ENCODE measurements at places on chromosomes 7 and 10.

GRCh38 chr7:21562385-21562784, 19.5 kb downstream of the DNAH11 start:
- no peak for DNase-seq

DNA sequence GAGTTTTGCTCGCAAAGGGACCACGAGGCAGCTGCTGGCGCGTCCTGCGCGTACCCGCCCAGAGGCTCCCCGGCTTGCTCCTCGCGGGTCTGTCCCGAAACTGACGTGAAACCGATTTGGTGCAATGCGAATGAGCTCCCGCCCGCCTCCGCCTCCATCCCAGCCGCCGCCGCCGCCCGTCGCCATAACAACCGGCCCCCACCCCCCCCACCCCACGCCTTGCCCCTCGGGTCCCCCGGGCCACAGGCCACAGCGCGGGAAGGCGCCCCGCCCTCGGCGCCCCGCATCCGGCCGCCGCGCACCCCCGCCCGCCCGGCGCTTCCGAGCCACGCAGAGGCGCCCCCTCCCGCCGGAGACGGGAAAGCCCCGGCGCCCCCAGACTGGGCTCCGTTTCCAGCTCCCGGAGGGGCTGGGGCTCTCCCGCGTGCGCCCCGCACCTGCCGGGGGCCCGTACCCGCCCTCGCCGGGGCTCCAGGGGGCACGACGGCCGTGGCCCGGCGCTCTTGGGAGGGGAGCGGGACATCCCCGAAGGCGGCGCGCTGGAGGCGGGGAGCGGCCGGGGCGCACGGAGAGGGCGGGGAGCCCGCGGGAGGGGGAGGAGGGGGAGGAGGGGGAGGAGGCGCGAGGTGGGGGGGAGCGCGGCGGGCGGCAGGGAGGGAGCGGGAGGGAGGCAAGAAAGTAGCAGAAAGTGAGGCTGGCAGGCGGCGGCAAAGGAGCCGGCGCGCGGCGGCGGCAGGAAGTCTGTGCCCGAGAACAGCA, at the start of gene CAMK1D:
TSS of gene CAMK1D (plus strand) at position 678 of the 759 bp plus-strand sequence.
- DNase-seq, result peak; percentile 87

- no peak for DNase-seq
Observed at GRCh38 chr7:112162142-112162766, 43.9 kb downstream of the DOCK4 start.

- DNase-seq, result no peak
Observed at GRCh38 chr7:14505906-14506305, 396.6 kb downstream of the DGKB start.

DNA sequence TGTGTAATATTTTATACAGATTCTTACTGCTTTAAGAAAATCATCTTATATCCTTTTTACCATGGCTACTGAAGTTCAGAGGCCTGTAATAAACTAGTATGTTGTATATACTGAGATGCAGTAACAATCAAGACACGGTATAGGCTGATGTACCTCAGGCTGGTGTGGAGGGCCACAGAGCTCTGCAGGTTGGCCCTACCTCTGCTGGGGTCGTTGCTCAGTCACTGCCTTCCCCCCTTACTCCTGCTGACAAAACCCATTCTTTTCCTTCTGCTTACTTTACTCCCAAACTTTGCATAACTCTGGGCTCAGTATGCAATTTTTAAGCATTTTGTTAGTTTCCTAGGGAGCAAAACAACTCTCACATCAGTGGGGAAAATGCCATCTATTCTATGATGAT, 200.1 kb upstream of the FOXP2 start:
- no peak for DNase-seq

DNA sequence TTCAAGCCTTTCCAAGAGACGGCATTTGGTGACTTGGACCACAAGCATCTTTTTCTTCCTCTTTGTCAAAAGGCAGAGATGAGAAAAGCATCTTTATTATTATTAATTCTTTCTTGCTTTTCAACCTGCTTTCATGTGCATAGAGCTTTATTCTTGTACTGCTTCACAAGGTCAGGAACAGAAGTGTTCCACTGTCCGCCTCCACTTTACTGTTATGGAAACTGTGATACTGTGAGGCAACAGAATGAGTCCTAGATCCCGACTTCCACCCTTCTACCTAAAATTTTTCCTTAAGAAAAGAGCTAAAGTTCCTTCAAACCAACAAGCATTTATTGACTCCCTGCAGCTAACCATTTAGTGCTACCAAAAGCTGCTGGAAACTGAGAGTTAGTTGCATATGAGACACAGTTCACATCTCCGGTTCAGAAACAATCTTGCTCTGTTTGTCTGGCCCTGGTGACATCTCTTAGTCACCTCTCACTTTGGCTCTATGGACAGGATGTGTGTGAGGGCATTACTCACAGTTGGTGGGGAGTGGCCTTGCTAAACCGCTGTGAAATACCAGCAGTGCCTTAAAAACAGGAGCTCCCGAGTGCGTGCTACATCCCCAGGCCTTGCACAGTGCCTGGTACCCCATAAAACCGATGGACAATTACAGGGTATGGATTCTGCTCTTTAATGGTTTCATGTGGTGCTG, 77.1 kb upstream of the TRIL start:
- peak; percentile 79 for DNase-seq

GRCh38 chr10:56319386-56319785, 41.7 kb downstream of the ZWINT start:
- peak; percentile 0 for DNase-seq

GRCh38 chr7:42170724-42171123, 66.3 kb downstream of the GLI3 start:
- no peak for DNase-seq

- no peak for DNase-seq
Observed at GRCh38 chr10:71231206-71231605, 18.8 kb downstream of the UNC5B start.

DNA sequence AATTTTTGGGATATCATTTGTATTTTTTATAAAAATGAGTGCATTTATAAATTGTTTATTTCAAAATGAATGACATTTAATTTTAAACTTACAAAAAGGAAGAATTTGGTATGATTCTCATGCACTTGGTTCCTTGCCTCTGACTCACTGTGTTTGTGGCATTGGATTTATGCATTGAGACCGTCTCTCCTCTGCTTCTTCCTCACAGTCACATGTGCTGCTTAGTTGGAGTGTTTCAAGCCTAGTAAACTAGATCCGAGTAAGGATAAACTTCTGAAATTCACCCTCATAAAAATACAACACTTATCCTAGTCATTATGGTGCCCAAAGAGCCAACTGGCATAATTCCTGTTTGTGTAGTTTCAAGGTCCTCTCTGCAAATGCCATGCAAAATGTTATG, 19.1 kb upstream of the FZD8 start:
- DNase-seq, result no peak

- no peak for DNase-seq
Observed at GRCh38 chr7:149750122-149750845, 23.1 kb downstream of the ZNF467 start.

DNA sequence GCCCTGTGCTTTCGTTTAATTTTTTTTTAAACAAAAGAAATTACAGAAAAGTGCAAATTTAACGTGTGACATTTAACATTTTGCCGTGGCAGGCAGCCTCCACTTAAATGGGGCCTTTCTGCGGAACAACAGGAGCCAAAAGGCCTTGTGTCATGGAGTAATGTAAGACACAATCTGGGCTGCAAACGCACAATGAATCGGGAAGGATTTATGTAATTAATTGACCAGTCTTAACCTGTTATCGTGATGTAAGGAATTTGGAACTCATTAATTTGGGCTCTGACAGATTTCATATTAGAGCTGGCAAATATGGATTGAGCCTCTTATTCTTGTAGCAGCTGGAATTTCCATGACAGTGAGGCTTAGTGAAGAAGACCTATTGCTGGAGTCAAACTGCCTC, 86.4 kb downstream of the SNX10 start:
- no peak for DNase-seq

DNA sequence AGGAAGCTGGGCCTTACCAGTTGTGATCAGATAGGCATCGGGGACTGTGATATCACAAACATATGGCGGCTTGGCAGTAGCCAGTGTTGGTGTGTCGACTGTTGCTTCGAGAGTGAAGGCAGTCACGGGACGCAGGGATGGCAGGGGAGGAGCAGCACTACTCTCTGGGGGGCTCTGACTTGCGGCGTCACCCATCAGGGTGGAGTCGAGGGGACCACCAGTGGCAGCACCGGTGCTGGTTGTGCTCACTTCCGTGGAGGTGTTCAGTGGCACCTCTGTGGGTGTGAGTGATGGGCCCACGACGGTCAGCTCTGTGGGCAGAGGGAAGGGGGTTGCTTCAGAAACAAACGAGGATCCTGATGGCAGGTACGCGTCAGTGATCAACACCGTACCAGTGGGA, 64.5 kb downstream of the KIAA1549 start:
- DNase-seq, result no peak

- no peak for DNase-seq
Observed at GRCh38 chr7:46446151-46446550, 525.1 kb upstream of the IGFBP3 start.

DNA sequence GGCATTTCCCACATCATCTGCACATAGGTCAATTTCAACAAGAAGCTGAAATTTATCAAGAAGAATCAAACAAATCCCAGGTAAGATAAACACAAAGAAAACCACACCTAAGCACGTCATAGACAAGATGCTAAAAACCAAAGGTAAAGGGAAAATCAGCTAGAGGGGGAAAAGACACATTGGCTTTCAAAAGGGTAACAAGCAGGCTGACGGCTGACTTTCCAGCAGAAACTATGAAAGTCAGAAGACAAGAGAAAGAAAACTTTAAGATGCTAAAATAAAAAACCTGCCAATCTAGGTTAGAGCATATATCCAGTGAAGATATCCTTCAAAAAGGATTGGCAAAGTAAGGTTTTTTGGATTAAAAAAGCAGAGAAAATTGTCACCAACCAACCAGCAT, 59.9 kb upstream of the RHEB start:
- no peak for DNase-seq

GRCh38 chr10:18737236-18737635, 78.0 kb downstream of the ARL5B start:
- DNase-seq, result no peak

DNA sequence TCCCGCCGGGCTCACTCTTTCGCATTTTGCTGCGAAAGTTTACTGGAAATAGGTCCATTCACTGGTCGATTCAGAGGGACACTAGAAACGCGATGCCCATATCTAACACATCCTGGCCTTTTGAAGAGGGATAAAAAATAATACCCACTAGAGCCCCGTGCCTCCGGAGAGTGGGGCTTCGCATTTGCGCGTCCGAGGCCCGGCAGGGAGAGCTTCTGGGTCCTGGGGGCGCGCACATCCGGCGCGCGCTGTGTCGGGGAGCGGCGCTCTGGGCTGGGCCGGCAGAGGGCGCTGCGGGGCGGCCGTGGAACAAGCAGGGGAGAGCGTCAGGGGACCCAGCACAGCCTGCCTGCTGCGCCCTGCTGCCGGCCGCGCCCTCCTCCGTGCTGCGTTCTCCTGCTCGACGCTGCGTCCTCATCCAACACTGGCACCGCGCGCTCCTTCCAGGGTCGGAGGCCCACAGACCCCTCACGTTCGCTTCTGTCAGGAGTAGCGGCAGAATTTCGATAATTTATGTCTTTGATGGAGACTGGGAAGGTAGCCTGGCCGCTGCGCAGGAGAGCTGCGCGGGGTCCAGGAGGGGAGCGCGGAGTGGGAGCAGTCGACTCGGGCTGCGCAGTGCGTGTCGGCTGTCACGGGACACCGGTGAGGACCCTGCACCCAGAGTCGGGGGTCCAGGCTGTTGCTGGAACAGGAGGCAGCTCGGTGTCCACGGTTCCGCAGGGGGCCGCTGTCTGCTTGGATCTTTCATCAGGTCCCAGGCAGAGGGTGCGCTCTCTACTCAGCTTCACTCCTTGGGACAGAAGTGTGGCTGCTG, 41.5 kb upstream of the ZNF32 start:
- DNase-seq, result peak; percentile 86

GRCh38 chr7:142375710-142376313, 118.0 kb upstream of the PRSS58 start:
- no peak for DNase-seq

- DNase-seq, result no peak
Observed at GRCh38 chr7:95394370-95394769, 1.8 kb downstream of the PON3 start.

DNA sequence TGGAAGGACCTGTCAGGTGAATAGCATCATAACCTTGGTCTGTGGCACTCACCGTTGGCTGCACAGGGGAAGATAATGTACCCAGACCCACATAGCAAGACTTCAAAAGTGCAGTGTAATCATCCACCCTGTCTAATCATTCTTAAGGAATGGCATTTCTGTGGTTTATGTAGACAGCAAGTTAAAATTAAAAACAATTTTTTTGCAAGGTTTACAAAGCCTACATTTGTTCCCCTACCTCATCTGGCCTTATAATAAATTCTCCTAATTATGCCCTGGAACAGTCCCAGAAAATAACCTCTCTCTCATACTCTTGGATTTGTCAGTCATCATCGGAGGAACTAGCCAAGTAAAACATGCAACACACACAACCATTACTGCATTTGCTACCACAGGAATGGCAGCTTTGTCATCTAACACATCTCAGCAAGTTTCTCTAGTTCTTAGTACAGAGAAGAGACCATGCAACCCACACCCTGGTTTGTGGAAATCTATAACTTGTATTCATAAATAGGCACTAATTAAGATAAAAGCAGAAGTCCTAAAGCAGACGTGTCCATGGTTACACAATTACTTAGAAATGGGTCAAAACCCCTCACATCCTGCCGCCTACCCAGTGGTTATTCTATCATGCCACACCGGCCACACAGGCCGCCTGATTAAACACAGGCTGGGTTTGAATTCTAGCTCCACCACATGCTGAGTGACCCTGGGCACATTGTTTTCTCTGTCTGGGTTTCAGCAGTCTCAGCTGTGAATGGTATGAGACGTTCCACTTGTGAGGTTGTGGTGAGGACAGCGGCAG, 19.1 kb downstream of the ABLIM1 start:
- no peak for DNase-seq

DNA sequence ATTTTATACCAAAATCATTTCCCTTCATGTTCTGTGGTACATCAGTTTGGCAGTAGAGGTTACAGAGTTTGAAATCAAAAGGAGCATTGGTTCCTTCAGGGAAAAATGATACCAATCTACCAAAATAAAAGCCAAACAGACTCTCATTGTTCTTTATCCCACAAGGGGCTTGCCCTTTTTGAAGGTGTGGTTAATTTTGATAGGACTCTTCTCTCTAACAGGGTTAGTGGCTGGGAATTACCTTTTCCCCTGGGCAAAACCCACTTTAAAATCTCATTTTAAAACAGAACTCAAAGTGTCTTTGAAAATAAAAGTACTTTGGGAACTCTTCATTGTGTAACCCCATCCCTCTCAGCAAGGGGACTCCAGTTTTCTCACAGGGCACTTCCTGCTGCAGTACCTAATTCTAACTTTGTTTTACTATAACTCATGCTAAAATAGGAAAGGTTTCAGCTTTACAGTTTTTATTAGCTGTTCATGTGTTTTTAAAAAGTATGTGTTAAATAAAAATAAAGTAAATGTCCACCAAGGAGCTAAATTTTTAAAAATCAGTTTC, 30.6 kb downstream of the SMNDC1 start:
- DNase-seq, result no peak

GRCh38 chr7:81433206-81433605, 336.6 kb downstream of the HGF start:
- DNase-seq, result no peak

GRCh38 chr7:91526404-91526803, 262.2 kb downstream of the FZD1 start:
- DNase-seq, result no peak
